ENCODE measurements at places on chromosomes 7 and 10.

DNA sequence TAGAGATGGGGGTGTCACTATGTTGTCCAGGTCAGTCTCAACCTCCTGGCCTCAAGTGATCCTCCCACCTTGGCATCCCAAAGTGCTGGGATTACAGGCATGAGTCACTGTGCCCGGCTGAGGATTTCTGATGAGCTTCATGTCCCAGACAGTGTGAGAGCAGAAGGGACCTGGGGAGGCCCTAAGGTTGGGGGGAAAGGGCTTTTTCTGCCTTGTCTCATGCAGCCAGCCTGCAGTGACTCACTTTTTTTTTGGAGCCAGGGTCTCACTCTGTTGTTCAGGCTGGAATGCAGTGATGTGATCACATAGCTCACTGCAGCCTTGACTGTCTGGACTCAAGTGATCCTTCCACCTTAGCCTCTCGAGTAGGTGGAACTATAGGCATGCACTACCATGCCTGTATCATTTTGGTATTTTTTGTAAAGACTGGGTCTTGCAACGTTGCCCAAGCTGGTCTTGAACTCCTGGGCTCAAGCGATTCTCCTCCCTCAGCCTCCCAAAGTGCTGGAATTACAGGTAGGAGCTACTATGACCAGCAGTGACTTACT is 14.6 kb downstream of the COL26A1 start:
- DNase-seq, result no peak

GRCh38 chr7:124662372-124662771 is 103.2 kb downstream of the GPR37 start:
- DNase-seq, result no peak

DNA sequence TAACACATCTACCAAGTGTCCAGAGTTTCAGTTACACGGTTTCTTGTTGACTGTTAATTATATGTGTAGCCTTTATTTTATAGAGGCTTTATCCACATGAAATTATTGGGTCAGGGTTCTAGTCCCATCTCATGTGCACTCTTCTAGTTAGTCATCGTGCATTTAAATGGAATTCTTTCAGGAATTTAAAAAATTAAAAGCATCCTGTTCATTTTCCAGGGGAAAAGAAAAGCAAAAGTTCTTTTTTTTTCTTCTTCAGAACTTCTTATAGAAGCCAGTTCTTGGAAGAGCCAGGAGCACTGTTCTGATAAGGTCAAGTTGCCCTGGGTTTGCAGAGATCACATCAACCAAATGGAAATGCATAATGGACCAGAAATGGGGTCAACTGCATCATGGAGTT is 324.7 kb downstream of the INHBA start:
- no peak for DNase-seq

GRCh38 chr7:128059143-128059988 is 28.1 kb upstream of the LRRC4 start:
- DNase-seq, result no peak

- no peak for DNase-seq
Measured at GRCh38 chr7:84697506-84697905, 489.4 kb downstream of the SEMA3D start.

DNA sequence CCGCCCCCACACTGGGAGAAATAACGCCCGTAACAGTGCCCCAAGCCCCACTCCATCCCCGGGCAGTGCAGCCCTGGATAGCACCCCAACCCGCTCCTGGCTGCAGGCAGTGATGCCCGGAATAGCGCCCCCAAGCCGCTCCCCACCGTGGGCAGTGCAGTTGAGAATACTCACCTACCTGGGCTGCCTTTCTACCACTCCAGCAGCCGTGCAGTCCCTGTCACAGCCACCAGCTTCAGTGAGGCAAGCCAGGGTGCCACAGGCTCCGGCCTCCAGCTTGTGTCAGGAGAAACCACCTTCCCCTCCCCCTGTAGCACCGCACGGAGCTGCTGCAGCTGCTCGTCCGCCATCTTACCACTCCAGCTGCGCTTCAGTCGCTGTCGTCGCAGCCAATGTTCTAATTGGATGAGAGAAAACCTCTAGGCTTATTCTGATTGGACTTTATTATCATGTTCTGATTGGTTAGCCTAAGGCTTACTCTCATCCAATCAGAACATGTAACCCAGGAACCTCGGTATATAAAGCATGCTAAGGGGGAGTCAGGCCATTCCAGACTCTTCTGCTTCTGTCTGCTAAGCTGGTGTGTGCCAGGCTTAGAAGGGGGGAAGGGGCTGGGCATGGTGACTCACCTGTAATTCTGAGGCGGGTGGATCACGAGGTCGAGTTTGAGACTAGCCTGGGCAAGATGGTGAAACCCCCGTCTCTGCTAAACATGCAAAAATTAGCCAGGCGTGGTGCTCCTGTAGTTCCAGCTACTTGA is 53.2 kb upstream of the ZNF33B start:
- no peak for DNase-seq

DNA sequence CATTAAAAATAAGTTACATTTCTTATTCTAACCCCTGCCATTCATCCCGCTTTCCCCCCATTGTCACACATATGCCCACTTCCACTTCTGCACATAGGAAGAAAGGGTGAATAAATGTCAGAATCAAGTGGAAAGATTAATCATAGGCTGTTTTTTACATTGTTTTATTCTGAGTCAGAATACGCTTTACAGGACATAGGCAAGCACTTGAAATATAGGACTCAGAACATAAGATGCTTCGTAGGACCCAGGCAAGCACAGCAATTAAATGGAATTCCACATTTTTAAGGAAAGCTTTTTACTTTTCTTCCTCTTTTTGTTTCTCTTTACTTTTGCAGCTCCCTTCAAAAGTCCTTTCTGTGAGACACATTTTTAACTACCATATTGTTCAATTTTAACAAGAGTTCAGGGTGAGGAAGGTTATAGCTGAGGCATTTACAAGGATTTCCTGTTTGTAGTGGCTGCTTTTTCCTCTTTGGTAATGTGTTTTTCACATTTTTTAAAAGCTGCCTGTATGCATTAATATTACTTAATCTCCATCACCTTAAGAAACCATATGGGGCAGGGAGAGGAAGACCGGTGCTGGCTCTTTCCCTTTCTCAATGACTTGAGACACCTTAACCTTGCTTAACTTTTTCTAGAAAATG is 130.0 kb downstream of the TES start:
- no peak for DNase-seq

- no peak for DNase-seq
Measured at GRCh38 chr7:27639851-27640250, 22.8 kb downstream of the HIBADH start.

GRCh38 chr10:90930070-90930837 is 9.4 kb upstream of the ANKRD1 start:
- no peak for DNase-seq

GRCh38 chr10:110361800-110362456 is 57.2 kb upstream of the SMNDC1 start:
- DNase-seq, result no peak

- no peak for DNase-seq
Measured at GRCh38 chr7:125061776-125062397, 132.3 kb upstream of the POT1 start.

DNA sequence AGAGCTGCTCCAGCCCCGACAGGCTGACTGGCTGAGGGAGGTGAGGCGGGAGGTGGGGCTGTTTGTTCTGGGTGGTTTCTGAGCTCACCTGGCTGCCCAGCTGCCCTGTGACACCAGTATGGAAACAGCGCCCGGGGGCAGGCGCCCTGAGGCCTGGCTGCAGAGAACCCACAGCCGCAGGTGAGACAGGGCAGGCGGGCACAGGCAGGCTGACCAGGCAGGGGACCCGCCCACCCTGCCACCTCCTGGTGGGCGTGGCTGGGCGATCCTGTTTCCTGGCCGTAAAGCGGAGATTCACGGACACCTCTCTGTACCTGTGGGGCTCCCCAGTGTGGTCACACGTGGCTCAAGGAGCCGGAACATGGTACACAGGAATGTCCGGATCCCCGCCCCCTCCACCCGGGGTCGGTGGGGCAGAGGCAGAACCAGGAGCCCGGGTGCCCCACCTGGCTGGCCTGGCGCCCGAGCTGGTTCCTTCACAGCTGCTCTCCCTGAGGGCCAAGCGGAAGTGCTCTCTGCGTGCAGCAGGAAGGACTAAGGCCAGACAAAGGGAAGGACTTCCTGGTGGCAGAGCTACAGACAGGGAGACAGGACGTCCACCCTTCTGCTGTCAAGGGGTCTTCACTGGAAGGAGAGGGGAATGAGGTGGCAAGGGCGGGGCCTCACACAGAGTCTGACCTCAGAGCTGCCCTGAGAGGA is 3.9 kb downstream of the MICALL2 start:
- DNase-seq, result peak; percentile 91

DNA sequence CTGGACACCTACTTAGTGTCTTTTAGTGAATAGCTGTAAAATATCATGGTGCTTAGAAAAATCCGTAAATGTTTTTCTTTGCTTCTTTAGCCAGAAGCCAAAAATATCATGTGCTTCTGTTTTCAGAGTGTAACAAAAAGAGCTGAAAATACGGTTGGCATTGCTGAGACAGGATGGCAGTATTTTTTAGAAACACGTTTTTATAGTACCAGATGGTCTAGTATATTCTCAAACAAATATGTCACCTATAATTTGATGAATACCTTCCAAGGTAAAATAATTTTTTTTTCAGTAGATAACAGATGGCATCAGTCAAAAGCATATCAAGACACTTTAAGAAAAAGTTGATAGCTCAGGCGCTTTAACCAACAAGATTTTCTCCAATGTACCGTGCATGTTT is 326.6 kb downstream of the PHF14 start:
- no peak for DNase-seq

- no peak for DNase-seq
Measured at GRCh38 chr10:26887611-26888215, 27.0 kb upstream of the ABI1 start.

- DNase-seq, result peak; percentile 21
Measured at GRCh38 chr10:46019177-46019528, 11.3 kb downstream of the NCOA4 start.

- no peak for DNase-seq
Measured at GRCh38 chr7:147418966-147419365, 1171.6 kb upstream of the C7orf33 start.

GRCh38 chr10:125656523-125656922 is 26.4 kb downstream of the TEX36 start:
- DNase-seq, result no peak

DNA sequence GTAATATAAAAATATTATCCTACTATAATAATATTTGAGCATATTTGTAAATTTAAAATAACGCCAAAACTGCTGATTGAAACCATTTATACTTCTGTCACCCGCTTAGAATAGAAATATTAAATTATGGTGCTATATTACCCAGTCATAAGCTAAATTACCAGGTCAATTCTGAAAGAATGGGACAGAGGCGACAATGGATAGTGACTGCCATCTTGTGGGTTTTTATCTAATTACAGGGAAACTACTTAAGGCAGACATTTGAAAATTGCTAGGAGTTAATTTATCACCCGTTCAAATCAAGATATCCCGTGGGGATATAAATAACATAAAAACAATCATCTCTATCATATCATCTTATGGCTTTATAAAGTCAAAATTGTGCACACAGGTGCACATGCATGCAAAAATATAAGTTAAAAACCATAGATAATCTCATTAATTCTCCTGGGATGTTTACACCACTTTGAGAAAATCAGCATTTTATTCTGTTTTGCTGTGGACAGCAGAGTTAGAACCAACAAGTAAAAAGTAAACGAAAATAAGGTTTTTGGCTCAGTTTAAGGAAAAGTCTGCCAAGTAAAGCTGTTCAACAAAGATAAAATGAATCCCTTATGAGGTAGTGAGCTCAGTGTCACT is 41.3 kb upstream of the HPSE2 start:
- no peak for DNase-seq

GRCh38 chr7:97020996-97021746 is 3.5 kb downstream of the DLX5 start:
- no peak for DNase-seq

DNA sequence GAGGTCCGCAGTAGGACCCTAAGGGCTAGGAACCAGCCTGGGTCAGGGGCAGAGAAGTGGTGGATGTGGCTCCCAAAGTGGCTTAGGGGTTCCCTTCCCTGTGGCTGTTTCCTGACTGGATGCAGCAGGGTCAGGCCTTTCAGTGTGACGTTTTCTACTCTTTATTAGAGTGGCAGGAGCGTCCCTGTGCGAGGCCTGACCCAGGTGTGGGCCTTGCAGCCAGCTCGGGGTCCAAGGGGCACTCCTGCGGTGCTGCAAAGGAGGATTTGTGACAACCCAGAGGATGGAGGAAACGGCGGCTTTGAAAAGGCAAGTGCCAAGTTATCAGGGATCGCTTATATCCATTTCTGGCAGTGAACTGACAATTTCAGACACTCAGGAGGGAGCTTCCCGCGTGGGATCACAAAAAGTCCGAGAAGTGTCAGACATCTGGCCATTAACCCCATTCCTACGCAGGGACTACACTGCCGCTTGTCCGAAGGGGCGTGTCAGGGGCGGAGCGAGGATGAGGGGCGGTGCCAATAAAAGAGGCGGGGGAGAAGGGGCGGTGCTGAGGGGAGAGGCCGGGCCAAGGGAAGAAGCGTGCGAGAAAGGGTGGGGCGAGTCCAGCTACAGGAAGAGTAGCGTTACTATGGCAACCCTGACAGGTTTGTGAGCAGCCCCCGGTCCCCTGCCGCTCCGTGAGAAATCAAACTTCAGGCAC is 98.8 kb upstream of the ZNF722 start:
- DNase-seq, result peak; percentile 86

GRCh38 chr10:19811540-19811939 is 4.7 kb upstream of the PLXDC2 start:
- no peak for DNase-seq

DNA sequence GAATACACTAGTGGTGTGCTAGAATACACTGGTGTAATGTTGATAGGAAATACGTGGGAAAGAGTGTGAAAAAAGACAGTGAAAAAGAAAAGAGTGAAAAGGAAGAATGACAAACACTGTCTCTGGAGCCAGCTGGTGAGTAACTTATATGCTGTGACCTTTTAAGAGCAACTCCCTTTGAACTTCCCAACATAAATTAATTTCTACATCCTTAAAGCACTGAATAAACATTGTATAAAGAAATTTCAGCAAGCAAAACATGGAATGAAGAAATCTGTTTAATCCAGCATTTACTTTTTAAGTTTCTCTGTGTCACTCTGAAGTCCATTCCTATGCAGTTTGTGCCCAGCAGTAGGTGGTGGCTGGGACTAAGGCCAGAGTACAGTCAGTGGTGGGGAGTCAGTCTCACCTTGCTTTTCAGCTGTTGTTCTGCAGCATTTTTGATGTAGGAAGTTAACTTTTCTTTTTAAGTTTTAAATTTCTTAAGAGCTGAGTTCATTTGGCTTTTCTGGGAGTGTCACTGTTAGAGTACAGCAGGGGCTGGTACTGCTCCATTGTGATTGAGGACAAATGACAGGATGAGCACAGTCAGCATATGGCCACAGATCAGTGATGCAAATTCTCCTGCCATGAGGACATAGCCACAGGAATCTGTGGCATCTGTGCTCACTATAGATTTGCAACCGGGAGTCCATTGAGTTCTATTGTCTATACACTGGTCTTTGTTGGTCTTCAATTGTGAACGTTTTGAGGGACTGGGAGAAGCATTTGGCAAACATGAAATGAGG is 321.8 kb downstream of the ZNF248 start:
- no peak for DNase-seq

DNA sequence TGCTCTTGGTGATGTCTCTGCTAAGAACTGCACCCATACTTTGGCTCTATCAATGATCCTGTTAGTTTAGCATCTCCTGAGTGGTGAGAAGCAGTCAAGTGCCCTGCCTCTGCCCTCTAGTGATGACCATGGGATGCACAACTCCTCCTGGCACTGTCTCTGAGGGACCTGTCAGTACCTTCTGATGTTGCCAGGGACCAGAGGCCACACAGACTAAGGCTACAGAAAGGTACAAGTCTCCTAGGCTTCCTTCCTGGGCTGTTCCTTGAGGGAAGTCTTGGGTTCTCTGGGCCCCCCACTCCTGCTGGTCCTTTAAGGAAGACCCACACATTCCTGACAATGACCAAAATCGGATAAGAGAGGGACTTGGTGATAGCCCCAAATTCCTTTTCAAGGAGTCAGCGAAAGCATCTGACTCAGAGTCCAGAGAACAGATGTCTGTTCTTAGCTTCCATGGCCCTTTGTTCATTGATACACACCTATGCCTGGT is 15.3 kb downstream of the NKX2-3 start:
- no peak for DNase-seq

Measured in pancreas (tissue), 10 donors.